PC-3 (cell line): ENCODE measurements at places on chromosomes 7 and 10. TPM values are rescaled to one million over a fixed set of nuclear protein-coding genes. Genes with fewer than 3 reads are reported as not detected.

Gene GNAI1
- 16.9 and 19.6 TPM in 2 replicates for total RNA-seq

Gene GHRHR
- total RNA-seq, result not detected in 2 replicates

Gene CUZD1
- 0.36 and 0.40 TPM in 2 replicates for total RNA-seq

Gene DDX50
- total RNA-seq, result 40.4 and 41.4 TPM in 2 replicates

Gene GIMAP5
- total RNA-seq, result not detected in 2 replicates

Gene PFKFB3
- 19.5 and 22.7 TPM in 2 replicates for total RNA-seq

Gene MACROH2A2
- 86.7 and 103 TPM in 2 replicates for total RNA-seq

Gene VAX1
- total RNA-seq, result 0.12 and 0.98 TPM in 2 replicates

Gene BMPER
- 0.06 and 0.11 TPM in 2 replicates for total RNA-seq

Gene LBX1
- not detected in 2 replicates for total RNA-seq

Gene COX15
- 16.6 and 24.6 TPM in 2 replicates for total RNA-seq

Gene HYAL4
- total RNA-seq, result 0.26 and 0.98 TPM in 2 replicates

Gene INPP5F
- 8.1 and 8.2 TPM in 2 replicates for total RNA-seq

Gene AKR1B15
- 0.29 and 0.40 TPM in 2 replicates for total RNA-seq

Gene ADGRA1
- total RNA-seq, result not detected in 2 replicates
